ENCODE measurements at places on chromosomes 12 and 14. TPM values are rescaled to one million over a fixed set of nuclear protein-coding genes. Genes with fewer than 3 reads are reported as not detected.

DNA sequence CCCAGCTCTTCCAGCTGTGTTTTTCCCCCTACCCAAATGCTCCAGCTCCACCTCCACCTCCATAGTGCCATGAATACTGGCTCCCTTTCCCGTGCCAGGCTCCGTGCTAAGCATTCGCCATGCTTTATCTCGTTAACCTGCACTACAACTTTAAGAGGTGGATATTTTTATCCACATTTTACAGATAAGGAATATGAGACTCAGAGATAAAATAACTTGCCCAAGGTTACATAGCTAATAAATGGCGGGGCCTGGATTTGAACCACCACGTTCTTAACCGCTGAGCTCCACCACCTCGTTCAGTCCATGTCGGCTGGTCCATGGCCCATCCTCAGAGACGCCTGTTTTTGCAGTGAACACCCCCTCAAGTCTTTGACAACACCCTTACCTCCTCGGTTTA lies 115.0 kb downstream of the ZFP36L1 start:
- DNase-seq: no peak

ZBTB39 gene
- total RNA-seq: 3.4 TPM

GRCh38 chr14:31843361-31844091 lies 233.6 kb upstream of the ARHGAP5 start:
- no peak for DNase-seq

AICDA gene
- total RNA-seq: not detected

GRCh38 chr12:20577054-20577453 lies 118.1 kb upstream of the SLCO1C1 start:
- no peak for DNase-seq

- DNase-seq: peak; percentile 69
These were observed 28.0 kb downstream of the VPS37B start for GRCh38 chr12:122867691-122868461.

Measured in HT-29 (cell line).